ENCODE measurements at places on chromosomes 7 and 10.

GRCh38 chr10:77296534-77297392, 340.8 kb downstream of the KCNMA1 start:
- no peak overlapping the region for H3K27ac ChIP-seq
- H3K4me3 ChIP-seq: no peak overlapping the region
- H3K36me3 ChIP-seq: no peaks in the 10 kb centered on the region
- no peaks in the 10 kb centered on the region for H3K4me1 ChIP-seq
- no peaks in the 10 kb centered on the region for H3K27me3 ChIP-seq

- H3K27me3 ChIP-seq: peaks cover 8% of the 10 kb centered on the region
- DNase-seq: no peak
- H3K36me3 ChIP-seq: peaks cover 2% of the 10 kb centered on the region
- no peak overlapping the region for H3K27ac ChIP-seq
Measured at GRCh38 chr10:119713744-119714483, 11.9 kb upstream of the INPP5F start.

- H3K4me1 ChIP-seq: no peaks in the 10 kb centered on the region
- H3K27ac ChIP-seq: no peak overlapping the region
- DNase-seq: no peak
- H3K36me3 ChIP-seq: no peaks in the 10 kb centered on the region
- H3K4me3 ChIP-seq: no peak overlapping the region
Measured at GRCh38 chr10:5014936-5015335, 11.3 kb upstream of the AKR1C2 start.

DNA sequence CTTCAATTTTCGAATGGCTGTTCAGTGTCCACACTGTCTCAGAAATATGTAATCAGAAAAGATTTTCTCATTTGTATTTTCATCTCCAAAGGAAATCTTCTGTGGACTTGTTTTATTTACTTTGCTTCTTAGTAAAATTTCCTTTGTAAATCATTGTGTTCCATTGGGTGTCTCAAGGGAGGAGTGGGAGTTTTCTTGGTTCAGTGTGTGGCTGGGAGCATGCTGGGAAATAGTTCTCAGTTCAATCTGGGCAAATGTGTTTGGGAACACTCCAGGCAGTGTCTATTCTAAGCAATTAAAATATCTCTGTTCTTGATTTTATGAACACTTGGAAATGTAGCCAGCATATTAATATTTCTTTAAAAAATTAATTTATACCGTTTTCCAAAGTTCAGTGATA, 1019.8 kb downstream of the CNTNAP2 start:
- no peaks in the 10 kb centered on the region for H3K4me1 ChIP-seq
- no peaks in the 10 kb centered on the region for H3K36me3 ChIP-seq
- no peak for DNase-seq
- H3K27me3 ChIP-seq: no peaks in the 10 kb centered on the region
- H3K27ac ChIP-seq: no peak overlapping the region
- no peak overlapping the region for H3K4me3 ChIP-seq

- DNase-seq: no peak
- H3K36me3 ChIP-seq: no peaks in the 10 kb centered on the region
- no peak overlapping the region for H3K4me3 ChIP-seq
- peaks cover 4% of the 10 kb centered on the region for H3K27me3 ChIP-seq
- H3K27ac ChIP-seq: no peak overlapping the region
Measured at GRCh38 chr10:42924484-42924883, 141.9 kb downstream of the BMS1 start.

DNA sequence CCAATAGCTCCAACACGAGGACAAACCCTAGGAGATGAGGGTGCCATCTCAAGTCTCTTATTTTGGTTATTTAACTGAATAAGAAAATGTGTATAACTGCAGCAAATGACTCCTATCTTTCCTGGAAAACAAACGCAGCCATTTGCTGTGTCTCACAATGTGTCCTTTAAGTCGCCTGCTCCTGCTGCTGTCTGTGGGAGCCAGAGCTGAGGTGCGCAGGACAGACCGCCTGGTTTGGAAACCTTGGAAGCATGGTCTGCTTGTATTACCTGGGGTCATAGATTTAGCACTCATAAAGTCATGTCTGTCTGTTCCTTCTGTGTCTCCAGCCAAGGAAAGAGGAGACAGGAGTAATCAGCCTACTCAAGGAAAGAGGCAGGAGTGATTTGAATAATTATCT, 760.2 kb downstream of the GRID1 start:
- H3K4me3 ChIP-seq: no peak overlapping the region
- no peak overlapping the region for H3K27ac ChIP-seq
- DNase-seq: no peak

DNA sequence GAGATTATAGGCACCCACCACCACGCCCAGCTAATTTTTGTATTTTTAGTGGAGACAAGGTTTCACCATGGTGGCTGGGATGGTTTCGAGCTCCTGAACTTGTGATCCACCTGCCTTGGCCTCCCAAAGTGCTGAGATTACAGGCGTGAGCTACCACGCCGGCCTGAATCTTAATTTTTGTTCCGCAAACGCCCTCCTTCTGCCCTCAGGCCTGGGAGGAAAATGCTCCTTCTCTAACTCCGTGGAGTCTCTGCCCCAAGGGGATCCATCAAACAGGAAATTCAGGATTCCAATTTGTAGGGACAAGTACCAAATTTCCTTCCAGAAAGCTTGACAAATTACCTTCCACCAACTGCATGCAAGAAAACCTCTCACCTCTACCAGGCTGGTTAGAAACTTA, 43.2 kb downstream of the RBAK start:
- no peak for DNase-seq
- H3K4me1 ChIP-seq: no peaks in the 10 kb centered on the region
- H3K36me3 ChIP-seq: no peaks in the 10 kb centered on the region
- no peak overlapping the region for H3K27ac ChIP-seq

- H3K27me3 ChIP-seq: no peaks in the 10 kb centered on the region
- H3K36me3 ChIP-seq: no peaks in the 10 kb centered on the region
- H3K4me1 ChIP-seq: no peaks in the 10 kb centered on the region
- DNase-seq: no peak
- no peak overlapping the region for H3K4me3 ChIP-seq
Measured at GRCh38 chr7:103951311-103951710, 38.1 kb downstream of the RELN start.

DNA sequence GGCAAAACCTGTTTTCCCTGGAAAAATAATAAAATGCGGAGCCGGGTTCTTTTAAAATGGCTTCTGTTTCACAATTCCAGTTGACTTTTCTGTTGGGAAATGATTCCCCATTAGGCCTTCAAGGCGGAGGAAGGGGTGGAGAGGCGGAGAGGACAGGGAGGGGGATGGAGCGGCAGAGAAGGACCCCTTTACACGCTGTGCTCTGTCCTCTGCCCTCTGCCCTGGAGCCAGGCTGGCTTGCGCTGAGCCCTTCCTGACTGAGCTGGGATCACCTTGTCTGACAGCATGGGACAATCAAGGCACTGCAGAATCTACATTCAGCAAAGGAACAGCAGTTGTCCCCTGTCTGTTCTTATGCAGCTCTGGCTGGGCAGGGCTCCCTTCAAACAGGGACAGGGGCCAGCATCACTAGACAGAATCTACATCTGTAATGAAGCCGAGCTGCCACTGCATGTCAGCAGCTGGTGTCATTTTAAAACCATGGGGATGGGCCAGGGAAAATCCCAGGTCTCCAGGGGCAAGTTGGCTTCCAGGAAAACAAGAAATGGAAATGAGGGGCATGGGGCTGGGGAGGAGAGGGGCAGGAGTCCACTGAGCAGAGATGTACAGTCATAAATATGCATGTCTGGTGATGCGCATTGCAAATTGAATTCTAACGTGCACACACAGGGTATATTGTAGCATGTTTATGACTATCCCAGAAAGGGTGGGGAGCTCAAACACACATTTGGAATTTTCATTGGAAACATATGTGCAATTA, 120.0 kb downstream of the MKX start:
- H3K4me1 ChIP-seq: no peaks in the 10 kb centered on the region
- H3K27me3 ChIP-seq: peaks cover 5% of the 10 kb centered on the region
- H3K27ac ChIP-seq: no peak overlapping the region

GRCh38 chr7:50667338-50667737, 102.1 kb upstream of the DDC start:
- no peaks in the 10 kb centered on the region for H3K27me3 ChIP-seq
- DNase-seq: no peak
- H3K36me3 ChIP-seq: peaks cover 4% of the 10 kb centered on the region
- peaks cover 31% of the 10 kb centered on the region for H3K4me1 ChIP-seq
- no peak overlapping the region for H3K4me3 ChIP-seq

DNA sequence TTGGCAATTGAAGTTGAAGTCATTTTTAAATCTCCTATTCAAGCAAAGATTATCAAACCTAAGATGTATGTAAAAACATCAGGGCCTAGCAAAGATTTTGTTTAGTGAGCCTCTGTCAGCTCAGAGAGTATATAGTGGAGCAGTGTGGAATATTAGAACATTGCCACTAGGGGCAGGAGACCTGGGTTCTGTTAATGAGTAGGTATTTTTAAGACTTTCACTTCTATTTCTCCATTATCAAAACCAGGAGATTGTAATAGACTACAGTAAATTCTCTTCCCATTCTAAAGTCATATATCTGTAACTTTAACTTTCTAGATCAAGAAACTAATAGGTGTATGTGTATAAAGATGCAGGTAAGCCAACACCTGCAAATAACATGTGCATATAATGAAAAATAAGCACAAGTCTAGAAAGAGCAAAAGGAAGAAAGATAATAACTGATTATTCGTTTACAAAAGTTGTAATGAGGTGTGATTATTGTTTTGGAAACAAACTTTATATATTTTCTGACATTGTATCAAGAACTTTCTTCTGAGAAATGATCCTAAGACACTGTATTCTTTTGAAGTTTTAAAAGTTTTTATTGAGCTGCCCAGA, 64.4 kb downstream of the KCND2 start:
- no peaks in the 10 kb centered on the region for H3K36me3 ChIP-seq
- no peaks in the 10 kb centered on the region for H3K4me1 ChIP-seq
- no peak overlapping the region for H3K27ac ChIP-seq
- H3K4me3 ChIP-seq: no peak overlapping the region
- DNase-seq: no peak
- no peaks in the 10 kb centered on the region for H3K27me3 ChIP-seq

DNA sequence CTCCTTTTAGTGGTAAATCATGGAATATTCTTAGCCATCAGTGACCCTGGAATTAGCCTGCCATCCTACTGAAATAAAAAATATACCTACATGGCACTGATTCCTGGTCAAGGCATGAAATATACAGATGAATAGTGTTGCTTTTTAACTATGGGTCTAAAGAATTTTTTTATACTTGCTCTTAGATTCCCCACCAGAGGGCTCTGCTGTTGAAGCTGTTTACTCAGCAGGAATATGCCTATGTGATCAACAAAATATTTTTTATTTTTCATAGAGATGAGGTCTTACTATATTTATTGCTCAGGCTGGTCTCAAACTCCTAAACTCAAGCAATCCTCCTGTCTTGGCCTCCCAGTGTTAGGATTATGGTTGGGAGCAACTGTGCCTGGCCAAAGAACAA, 13.5 kb downstream of the ZC3HC1 start:
- H3K27me3 ChIP-seq: no peaks in the 10 kb centered on the region
- no peak overlapping the region for H3K4me3 ChIP-seq
- H3K27ac ChIP-seq: no peak overlapping the region

GRCh38 chr10:30782157-30782536, 152.6 kb upstream of the LYZL2 start:
- peaks cover 15% of the 10 kb centered on the region for H3K4me1 ChIP-seq
- no peaks in the 10 kb centered on the region for H3K27me3 ChIP-seq
- no peak for DNase-seq

DNA sequence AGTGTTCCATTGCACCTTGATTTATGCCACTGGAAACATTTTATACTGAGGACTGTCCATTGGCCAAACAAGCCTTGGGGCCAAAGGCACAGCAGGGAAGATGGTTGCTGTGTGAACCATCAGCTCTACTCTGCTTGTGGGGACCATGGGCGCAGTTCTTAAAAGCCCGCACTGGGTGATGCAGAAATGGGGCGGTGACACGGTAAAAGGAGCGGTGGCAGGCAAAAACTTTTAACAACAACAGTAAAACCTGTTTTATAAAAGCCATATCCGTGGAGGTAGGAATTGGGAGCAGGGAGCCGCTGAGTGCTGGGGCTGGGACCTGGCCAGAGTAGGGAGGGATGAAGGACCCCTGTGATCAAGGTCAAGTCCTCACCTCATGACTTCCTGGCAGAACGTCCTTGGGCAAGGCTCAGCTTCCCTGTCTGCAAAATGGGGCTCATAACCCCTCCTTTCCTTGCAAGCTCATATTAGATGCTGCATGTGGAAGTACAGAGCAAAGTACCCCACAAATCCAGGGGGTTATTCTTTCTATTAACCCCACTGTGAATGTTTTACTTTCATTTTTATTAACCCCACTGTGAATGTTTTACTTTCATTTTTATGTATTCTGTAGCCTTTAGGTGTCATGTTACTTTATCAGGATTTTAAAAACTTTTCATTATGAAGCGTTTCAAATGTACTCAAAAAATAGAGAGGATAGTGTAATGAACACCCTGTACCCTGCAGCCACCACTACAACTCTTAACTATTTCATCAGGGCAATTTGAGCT, 78.3 kb downstream of the GRK5 start:
- peak overlapping the region; percentile 70 for H3K4me3 ChIP-seq
- DNase-seq: no peak
- peaks cover 69% of the 10 kb centered on the region for H3K4me1 ChIP-seq
- H3K27me3 ChIP-seq: no peaks in the 10 kb centered on the region

GRCh38 chr7:77282897-77283296, 83.3 kb upstream of the FGL2 start:
- H3K4me3 ChIP-seq: no peak overlapping the region
- no peak overlapping the region for H3K27ac ChIP-seq
- H3K27me3 ChIP-seq: peaks cover 2% of the 10 kb centered on the region

DNA sequence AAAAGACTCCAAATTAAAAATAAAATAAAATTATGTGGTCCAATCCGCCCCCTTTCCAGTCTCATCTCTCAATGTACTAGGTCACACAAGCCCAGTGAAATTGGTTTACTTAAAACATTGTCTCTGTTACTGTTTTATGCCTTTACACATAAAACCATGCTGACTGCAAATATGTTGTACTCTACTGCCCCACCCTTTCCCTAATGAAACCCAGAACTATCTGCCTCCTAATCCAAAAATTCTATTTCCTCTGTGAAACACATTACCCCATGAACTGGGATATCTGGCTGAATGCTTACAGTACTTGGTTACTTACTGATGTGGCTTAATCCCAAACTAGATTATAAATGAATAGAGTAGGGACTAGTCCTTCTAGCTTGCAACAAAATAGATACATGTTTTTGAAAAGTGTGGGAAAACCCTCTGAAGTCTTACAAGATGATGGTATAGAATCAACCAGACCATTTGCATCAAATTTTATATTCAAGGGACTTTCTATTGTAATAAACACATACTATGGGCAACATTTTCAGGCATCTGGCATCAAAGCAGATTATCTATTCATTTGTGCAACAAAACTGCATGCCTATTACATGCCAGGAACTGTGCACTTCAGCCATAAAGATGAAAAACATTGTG, 10.0 kb upstream of the KMT2E start:
- peak overlapping the region; percentile 22 for H3K27ac ChIP-seq
- H3K27me3 ChIP-seq: no peaks in the 10 kb centered on the region
- peak overlapping the region; percentile 31 for H3K4me3 ChIP-seq
- peaks cover 62% of the 10 kb centered on the region for H3K4me1 ChIP-seq
